ENCODE measurements at places on chromosomes 16 and 17.
A peak's percentile ranks its signal among the peaks of the same experiment; 100 is the strongest.

- DNase-seq, result no peak
Observed at GRCh38 chr17:71639865-71640264, 481.0 kb upstream of the SOX9 start.

DNA sequence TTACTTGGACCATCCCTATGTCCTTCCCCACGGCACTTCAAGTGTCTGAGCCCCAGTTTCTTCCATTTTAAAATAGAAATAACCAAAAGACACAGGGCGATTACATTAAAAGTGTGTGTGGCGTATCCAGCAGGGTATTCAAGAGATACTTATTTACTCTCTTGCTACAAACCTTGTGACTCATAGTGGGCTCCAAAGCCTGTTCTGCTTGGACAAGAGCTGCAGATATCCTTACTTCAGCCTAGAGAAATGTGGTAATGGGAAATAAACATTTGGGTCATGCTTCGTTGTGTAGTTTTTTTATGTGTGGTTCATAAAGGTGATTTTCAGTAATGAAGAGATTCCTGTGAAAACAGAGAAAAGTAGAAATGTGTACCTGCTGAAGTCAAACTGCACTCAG lies 288.9 kb upstream of the CDH11 start:
- no peak for DNase-seq

DNA sequence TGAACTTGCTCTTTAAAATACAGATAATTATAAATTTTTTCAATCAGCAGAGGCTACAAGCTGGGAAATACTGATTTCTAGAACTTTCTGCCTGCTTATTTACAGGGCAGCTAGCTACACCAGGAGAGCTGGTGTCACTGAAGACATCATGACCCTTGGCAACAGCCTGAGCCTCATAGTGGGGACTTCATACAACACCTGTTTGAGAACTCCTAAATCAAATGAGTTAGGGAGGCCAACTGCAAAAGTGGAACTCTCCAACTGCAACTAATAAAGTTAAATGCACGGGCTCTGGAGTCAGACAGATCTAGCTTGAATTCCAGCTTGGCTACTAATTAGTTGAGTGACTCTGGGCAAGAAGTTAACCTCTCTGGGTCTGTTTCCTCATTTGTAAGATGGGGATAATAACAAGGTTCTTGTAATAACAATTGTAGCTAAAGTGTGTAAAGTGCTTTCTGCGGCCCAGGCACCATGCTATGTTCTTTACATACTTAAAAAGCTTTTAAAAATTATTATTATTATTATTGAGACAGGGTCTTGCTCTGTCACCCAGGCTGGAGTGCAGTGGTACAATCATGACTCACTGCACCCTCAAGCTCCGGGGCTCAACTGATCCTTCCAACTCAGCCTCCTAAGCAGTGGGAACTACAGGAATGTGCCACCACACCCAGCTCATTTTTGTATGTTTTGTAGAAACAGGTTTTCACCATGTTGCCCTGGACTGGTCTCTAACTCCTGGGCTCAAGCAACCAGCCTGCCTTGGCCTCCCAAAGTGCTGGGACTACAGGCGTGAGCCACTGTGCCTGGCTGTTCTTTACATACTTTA lies 33.4 kb downstream of the VAC14 start:
- no peak for DNase-seq

DNA sequence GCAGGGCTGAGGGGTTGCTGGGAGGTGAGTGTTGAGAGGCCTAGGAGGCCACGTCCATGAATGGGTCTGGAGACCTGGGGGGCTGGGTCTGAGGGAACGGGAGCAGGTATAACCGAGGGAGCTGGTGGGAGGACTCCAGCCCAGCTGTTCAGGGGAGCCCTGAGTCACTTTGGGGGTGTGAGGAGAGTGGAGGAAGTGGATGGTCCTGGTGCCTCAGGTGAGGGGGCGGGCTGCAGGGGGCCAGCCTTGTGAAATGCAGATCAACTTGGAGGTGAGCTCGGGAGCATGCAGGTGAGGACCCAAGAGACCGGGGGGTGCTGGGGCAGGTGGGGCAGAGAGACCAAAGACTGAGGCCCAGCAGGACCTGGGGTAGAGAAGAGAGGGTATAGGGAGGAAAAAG lies 79.6 kb downstream of the KCNJ12 start:
- no peak for DNase-seq

DNA sequence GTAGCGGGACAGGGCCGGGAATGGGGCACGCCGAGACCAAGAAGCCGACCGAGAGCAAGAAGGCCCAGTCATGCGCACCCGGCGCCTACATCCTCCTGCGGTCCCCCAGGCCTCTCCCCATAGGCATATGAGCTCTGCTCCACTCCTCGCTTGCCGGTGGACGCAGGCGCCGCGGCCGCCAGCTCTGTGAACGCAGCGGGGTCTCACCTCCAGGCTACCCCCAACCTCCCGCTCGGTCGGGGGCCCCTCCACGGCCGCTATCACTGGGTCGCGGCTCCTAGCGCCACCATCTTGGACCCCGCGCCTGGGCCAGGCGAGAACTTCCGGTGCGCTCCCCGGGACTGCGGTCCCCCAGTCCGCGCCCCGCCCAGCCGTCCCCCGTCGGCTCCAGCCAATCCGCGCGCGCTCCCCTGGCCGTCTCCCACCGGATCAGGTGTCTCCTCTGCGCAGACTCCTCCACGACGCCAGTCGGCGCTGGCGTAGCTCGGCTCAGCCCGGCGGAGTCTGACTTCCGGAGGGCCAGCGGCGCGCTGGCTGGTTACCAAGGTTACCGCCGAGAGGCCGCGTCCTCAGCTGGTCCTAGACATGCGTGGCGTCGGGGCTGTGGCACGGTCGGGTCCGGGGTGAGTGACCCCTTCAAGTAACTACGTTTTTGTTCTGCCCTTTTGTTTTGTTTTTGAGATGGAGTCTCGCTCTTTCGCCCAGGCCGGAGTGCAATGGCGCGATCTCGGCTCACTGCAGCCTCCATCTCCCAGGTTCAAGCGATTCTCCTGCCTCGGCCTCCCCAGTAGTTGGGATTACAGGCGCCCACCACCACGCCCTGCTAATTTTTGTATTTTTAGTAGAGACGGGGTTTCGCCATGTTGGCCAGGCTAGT lies at the start of gene ZNF594:
TSS of gene ZNF594 (minus strand) at position 328 of the 877 bp plus-strand sequence. CDS start 7,612 bp downstream, outside the sequence.
- DNase-seq, result peak; percentile 95

DNA sequence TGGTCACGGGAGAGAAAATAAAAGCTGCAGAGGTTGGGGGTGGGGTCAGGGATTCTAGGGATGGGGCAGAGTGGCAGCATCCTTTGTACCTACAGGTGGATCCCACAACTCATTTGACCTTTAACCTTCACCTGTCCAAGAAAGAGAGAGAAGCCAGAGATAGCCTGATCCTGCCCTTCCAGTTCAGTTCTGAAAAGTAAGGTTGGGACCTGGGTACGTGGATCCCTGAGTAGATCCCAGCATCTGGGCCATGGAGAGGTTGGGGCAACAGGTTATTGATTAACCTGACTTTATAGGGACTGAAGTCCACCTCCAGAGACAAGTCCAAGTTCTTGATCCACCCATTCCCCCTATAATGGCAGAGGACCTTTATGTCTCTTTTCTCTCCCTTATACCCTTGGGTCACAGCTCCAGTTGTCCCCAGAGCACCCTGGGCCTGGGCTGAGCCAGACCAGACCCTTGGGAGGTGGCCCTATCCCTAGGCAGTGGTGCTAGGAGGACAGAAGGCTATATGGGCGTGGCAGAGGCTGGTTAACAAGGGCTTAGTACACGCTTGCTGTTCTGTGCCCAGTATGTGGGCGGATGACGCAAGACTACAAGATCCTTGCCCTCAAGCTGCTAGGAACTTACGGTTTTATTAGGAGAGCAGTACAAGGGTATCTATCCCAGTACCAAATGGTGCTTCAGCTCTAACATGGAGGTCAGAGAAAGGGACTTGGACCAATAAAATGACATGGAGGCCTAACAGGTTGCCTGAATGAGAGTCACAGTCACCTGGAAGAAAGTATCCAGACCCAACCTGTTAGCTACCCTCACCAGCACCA lies 3.3 kb downstream of the CLDN7 start:
- DNase-seq, result no peak
